ENCODE measurements at places on chromosomes 4 and X.

DNA sequence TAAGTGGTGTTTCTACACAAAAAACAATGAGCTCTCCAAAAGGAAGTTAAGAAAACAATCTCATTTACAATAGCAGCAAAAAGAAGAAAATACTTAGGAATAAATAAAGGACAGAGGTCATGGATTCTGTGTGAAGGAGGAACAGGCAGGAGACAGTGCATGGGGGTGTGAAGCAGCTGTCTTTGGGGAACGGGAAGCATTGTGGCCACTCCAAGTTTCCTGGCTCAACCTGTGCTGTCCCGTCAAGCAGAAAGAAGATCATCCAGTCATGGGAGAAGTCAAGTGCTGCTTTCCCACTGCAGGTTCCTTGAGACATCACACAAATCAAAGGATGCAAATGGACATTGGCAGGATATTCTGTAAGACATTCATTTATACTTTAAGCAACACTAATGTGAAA lies 66.1 kb upstream of the MAML3 start:
- no peak for DNase-seq

DNA sequence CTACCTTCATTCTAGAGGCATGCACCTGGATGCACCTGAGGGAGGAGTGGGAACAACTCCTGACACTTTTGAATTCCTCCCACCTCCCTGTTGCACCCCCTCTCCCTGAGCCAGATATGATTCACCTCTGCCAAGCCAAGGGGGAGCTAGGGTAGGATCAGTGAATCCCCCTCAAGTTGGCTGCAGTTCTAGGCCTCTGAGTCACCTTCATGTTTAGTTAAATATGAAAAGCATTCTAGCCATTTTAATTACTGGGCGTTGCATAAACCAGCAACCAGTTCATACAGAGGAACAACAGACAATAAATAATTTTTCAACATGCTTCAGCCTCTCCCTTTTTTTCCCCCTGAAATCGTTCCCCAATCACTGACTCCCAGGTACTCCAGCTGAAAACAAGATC lies 1440.2 kb downstream of the ADGRL3 start:
- no peak for DNase-seq

DNA sequence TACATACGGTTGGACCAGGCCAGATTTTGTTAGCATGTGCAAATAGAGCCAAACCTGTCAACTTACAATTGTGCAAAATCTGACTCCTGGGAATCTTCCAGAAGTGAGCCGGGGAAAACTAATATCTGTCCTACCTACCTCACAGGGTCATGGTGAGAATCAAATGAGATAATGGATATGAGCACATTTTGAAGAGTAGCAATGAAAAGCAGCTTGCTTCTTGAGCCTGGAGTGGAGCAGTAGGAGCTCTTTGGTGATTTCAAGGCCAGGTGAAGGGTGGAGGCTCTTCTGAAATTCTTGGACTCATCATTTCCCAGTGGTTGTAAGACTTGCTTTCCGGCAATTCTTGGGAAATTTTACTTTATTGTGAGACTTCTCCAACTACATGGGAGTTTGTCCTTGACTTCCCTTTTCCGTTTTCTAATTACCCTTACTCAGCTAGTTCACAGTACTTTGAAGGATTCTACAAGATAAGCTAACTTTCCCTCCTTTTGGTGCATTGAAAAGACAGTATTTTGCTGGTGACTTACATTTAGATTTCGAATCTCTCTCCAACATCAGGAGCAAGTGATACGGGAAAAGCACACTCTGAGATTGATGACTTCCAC lies 12.2 kb downstream of the PLAC1 start:
- DNase-seq, result no peak

- no peak for DNase-seq
Measured at GRCh38 chr4:54784161-54784671, 126.5 kb downstream of the KIT start.

DNA sequence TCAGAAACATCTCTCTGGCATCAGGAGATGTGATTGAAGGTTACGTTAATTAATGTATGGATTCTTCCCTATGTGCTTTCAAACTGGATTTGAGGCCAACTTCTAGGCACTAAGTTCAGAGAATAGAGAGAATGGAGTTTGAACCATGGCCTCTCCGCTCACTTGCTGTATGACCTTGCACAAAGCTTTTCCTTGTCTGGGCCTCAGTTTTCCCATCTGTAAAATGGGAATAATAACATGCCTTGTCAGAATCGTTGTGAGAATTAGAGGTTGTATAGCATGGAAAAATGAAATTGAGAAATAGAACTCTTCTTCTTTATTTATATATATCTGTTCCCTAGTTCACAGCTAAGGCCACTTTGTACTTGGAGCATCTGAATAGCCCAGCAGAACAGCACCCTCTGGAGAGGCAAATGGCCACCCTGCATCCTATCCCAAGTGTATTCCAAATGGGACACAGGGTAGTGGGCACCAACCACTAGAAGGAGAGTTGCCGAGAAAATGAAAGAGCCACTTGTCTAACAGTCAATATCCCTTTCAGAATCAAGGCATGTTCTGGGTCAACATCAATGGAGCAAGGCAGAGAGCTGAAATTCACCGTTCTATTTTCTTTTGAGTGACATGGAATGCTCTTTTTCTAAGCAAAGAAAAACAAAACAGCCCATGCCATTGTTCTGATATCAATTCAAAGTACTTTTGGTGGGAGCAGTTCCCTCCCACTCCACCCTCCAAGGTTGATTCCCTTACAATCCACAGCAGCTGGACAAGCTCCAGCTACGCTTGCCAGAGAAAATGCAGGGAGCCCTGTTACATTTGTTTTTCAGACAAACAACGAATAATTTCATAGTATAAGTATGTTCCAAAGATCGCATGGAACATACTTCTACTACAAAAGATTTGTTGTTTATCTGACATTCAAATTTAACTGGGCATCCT lies 23.3 kb upstream of the MTM1 start:
- no peak for DNase-seq

All from activated gamma-delta T cell (primary cell).